ENCODE measurements at places on chromosomes 7 and 10.

GRCh38 chr7:47512481-47513176, 69.3 kb downstream of the TNS3 start:
- ATAC-seq, result no peak

DNA sequence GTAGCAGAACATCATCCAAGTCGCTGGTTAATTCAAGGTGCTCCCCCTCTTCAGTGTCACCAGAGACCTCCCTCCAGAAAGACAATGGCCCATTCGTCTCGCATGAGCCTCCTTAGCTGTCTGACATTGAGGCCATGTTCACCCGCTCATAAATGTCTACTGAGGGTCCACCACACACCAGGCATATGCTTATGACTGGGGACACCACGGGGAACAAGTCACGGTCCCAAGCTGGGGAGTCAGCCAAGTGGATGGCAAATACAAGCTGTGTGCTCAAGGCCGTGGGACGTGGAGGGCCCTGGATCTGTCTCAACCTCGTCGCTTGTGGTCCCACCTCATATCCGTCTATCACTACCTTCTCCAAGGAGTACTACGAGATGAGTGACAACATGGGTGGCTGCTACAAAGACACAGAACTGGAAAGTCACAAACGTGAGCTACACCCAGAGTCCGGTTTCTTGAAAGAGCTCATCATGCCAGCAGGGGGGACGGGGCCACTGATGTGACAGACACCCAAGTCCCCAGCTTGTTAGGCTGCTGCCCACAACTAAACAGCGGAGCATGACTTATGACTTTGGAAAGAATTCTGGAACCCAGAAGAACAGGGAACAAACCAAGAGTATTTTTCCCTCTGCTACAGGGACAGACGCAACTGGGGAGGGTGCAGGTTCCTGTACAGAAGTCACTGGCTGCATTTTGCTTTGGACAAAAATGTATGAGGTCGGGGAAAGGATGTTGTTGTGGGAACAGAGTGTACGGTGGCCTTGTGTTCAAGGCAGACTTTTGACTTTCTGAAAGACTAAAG, 189.6 kb downstream of the COBL start:
- ATAC-seq, result no peak

DNA sequence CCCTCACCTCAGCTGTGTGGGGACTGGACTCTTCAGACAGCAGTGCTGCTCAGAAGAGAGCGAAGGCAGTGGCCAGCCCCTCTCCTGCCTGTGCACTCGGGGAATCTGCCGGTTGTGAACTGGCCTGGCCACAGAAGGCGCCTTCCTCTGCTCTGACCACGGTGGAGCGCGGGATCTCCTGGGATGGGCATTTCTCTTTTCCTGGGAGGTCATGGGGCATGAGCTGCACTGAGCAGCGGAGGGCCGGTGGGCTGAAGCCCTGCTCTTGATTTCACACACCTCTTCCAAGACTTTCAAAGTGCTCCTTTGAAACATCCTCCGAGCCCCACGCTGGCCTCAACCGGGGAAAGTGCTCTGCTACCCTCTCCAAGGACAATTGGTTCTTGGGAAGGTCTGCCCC, 125.6 kb upstream of the FAM20C start:
- ATAC-seq, result no peak

DNA sequence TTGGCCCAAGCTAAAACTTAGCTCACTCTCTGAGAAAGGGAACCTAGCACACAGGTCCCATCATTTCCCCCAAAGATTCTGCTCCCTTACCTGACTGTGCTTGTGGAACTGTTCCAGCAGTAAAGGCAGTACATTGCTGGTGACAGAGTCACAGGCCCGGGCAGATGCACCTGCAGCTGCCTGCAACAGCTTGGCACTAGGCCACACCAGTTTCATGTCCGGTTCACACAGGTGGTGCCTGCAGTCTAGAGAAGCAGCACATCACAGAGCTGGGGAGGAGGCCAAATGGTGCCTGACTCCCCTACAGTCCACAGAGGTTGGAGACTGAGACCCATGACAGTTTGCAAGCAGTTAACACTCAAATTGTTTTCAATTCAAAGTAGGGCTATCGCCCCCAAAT, 22.2 kb downstream of the ZDHHC16 start:
- ATAC-seq, result peak; percentile 80

DNA sequence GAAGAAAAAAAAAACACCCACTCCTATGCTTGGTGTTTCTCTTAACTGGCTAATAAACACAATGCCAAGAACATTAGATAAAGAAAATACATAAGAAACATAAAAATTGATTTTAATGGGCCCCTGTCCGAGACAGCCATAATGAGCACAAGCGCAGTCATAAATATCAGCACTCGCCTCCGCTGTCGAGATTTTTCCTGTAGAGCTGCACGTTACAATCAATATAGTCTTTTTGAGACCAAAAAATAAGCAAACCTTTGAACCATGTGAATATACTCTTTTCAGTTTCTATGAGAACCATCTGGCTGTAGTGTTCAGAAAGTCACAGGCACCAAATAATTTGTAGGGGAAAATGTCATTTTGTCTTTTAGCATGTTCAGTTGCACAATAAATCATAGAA, 70.1 kb downstream of the MGMT start:
- ATAC-seq, result no peak

GRCh38 chr7:2855386-2855785, 11.3 kb upstream of the GNA12 start:
- no peak for ATAC-seq

DNA sequence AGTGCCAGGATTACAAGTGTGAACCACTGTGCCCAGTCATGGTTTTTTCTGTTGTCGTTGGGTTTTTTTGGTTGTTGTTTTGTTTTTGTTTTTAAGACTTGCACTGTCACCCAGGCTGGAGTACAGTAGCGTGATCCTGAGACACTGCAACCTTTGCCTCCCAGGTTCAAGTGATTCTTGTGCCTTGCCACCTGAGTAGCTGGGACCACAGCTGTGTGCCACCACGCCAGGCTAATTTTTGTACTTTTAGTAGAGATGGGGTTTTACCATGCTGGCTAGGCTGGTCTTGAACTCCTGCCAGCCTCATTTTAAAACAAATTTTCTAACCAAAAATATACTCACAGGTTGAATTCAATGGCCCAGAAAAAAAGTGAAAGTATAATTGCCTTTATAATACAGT, 174.1 kb downstream of the AHR start:
- no peak for ATAC-seq

GRCh38 chr7:149871576-149871975, 2.2 kb upstream of the ATP6V0E2 start:
- no peak for ATAC-seq

- no peak for ATAC-seq
Measured at GRCh38 chr7:3003936-3004335, 39.7 kb downstream of the CARD11 start.

DNA sequence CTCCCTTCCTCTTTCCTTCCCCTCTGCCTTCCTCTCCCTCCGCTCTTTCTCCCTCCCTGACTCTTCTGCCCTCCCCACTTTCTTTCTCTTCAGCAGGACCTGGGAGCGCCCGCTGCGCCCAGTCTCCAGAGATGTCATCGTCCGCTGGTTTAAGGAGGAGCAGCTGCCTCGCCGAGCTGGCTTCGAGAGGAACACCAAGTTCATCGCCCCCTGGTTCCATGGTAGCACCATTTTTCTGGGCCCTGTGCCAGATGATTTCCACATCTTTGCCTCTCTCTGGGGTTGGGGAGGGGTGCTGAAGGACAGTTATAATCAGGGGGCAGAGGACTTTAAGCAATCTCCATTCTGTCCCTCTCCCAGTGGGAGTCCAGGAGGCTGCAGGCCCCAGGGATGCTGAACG, 71.6 kb downstream of the SH2D4B start:
- ATAC-seq, result no peak

- ATAC-seq, result no peak
Measured at GRCh38 chr10:106863549-106863948, 301.0 kb downstream of the SORCS1 start.

DNA sequence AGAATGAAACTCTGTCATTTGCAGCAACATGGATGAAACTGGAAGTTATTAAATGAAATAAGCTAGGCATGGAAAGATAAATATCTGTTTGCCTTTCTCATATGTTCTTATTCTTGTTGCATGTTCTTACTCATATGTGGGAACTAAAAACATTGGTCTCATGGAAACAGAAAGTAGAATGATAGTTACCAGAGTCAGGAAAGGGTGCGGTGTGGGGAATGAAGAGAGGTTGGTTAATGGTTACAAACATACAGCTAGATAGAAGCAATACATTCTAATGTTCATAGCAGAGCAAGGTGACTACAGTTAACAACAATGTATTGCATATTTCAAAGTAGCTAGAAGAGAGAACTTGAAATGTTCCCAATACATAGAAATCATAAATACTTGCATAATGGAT, 105.1 kb downstream of the FAM107B start:
- no peak for ATAC-seq

DNA sequence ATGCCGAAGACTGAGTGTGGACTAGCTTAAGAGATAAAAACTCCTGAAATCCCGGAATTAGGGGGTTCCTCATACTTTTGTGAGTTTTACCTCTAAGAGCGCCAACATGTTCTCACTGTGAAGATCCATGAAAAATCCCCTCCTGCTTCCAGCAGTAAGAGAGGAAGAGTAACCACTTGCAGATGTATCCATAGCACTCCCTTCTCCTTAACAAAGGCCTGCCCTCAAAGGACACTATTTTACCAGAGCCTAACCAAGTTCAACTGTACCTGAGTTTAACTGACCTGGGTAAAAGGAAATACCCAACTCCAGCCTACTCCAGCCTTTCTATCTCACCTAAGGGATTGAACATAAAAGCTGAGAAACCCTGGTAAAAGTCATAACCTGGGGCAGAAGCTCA, 280.9 kb downstream of the POLR1F start:
- ATAC-seq, result no peak

GRCh38 chr7:134085311-134085710, 41.8 kb upstream of the LRGUK start:
- no peak for ATAC-seq

- ATAC-seq, result no peak
Measured at GRCh38 chr10:29595636-29596225, 39.0 kb downstream of the SVIL start.

GRCh38 chr7:37095122-37095521, 353.5 kb downstream of the ELMO1 start:
- no peak for ATAC-seq

- ATAC-seq, result no peak
Measured at GRCh38 chr10:77571490-77571889, 66.1 kb downstream of the KCNMA1 start.

DNA sequence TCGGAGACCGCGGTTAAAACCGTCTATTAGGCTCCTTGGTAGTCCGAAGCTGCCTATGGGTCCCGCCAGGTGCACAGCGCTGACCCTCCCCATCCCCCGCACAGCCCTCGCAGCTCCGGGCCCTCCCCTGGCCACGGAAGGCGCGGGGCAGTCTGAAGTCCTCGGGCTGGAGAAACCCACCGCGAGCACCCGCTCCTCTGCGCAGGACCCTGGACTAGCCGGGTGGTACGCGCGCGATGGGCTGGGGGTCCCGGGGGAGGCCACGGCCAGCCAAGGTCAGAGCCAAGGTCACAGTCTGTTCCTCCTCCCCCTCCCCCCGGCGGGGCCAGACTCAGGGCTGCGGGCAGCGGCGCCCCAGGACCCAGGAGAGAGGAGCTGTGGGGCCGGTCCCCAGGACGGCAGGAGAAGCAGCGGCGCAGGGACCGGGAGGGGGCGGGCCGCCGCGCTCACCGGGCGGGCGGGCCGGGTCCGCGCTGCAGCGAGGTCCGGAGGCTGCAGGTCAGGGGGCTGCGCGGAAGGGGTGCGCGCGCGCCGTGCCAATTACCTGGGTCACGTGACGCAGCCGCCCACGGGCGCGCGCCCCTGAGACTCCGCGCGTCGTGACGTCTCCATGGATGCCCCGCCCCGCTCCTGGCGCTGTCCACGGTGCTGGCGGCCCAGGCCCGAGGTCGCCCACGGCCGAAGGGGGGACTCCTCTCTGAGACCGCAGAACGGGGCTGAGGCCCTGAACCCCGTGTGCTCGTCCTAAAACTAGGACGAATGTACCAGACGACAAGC, at the start of gene OGDHL:
Gene OGDHL, minus strand, starts transcription at position 535 of the 777 bp plus-strand sequence. CDS start 3,731 bp downstream, outside the sequence.
- ATAC-seq, result peak; percentile 79

DNA sequence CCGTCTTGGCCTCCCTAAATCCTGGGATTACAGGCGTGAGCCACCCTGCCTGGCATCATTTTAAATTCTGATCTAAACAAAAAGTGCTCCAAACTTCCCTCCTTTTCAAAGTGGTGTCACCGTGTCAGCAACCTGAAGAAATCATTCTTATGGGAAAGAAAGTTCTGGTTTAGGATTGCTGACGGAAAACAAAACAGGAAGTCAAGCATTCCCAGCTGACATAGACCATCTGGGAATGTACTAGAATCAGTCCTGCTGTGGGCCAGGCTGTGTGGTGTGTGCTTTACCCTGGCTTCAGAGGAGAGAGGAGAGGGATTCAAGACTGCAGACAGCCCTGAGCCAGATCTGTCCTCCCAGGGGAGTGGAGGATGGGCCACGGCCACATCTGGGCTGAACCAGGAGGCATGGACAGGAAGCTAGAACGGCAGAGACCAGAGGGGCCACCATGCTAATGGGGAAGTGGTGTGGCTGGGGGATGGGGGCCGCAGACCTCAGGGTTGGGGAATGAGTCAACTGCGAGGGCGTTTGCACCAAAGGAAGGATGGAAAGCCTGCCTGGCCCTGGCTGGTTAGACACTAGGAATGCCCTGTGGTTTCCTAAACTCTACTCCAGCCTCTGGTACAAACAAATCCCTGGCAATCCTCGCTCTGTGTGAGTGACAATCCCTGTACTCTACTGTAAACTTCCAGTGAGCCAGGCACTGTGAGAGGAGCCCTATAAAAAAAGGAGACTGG, 16.7 kb upstream of the CLIP2 start:
- ATAC-seq, result peak; percentile 58

DNA sequence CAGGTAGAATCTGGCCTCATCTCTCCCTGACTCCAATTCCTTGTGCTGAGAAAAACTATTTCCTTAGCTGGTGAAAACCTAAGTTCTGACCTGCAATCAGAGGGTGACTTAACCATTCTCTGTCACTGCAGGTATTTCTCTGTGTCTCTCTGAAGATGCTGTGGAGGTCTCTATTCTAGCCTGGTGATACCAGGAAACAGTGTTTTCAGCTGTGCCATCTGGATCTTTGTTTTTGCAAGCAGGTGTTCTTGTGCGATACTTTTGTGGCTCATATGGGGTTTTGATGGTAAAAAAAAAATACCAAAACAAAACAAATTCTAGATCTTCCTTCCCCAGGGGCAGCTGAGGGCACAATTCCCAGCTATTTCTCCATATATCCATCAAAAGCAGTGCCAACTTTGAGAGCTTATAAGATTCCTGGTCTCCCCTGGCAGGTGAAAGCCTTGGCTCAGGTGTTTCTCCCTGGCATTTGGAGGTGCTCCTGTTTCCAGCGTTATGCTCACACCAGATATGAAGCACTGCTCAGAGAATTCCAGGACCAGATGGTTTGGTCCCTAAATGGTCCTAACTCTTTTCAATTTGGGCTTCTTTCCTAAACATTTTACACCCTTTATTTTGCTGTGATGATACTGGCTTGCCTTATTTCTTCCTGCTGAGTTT, 9.9 kb upstream of the NPVF start:
- no peak for ATAC-seq
